ENCODE measurements at places on chromosomes 6 and 20.

GRCh38 chr6:110337486-110337885 lies 20.7 kb downstream of the METTL24 start:
- no peak for DNase-seq

DNA sequence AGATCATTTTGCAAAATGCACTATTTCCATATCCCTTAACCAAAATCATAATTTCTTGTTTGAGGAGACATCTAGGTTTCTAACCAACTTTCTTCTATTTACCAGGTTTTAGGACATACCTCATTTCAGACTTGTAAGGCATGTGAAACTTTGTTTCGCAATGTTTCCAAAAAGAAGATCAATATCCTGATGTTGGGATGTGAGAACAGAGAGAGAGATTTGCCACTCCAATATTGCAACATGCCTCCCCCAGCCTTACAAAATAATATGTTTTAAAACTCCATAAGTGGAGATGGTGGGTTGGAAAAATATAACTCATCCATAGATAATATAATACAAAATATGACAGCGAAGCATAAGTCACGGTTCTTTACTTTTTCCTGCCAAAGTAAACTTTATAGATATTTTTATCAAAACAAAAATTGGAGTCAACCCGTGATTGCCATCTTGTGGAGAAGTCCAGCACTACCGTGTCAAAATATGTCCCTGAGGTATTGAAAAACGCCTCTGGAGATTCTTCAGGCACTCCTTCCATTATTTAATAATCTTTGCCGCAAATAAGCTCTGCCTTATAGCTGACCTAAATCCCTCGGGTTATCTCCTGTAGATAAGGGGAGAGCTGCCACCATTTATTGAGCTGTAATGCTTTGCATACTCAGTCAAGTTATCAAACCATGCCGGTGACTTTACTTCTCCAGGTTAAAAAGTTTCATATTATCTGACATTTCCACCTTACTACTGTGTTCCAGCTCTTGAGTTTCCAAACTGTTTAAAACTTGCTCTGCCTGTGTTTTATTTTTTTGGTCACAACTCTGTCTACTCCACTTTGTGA lies 534.2 kb downstream of the HACE1 start:
- DNase-seq: no peak

GRCh38 chr6:170067923-170068360 lies 222.9 kb downstream of the DLL1 start:
- DNase-seq: no peak

DNA sequence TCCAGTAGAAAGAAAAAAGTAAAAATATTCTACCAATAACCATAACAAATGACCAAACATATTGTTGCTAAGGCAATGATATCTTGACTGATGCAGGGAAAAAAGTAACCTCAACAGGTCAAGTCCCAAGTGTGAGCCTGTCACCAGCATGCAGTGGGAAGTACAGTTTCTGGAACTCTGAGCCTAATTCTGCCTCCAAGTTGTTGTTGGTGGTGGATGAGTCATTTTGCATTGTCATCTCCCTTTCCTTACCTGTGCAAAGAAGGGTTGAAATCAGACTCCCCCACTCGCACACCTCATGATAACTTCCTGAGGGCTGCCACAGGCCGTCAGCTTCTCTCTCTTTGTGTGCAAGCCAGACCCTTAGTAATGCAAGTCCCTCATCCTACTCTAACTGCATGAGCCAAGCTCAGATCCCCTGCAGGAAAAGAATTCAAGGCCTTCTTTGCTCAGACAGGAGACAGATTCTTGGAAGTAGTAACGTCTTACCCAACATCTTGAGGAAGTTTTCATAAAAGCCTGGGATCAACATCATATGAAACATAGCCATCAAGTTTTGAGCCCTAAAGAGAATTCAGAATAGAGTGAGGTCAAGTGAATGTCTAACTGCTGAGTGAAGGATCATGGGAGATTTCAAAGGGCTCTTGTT lies 207.6 kb upstream of the FOXA2 start:
- no peak for DNase-seq

DNA sequence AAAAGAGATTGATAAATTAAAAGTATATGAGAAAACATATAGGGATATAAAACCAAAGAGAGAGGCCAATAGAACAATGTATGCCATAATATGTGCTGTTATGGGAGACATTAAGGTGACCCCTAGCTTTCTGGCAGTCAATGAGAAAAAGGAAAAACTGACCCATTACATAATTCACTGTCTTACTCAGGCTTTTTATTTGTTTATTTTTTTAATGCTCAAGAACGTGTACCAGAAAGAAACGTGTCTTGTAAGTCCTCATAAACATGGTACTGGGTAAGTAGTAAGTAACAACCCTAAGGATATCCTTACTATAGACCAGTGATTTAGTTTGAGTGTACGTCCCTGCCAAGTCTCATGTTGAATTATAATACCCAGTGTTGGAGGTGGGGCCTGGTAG lies 160.8 kb upstream of the PHACTR1 start:
- no peak for DNase-seq

DNA sequence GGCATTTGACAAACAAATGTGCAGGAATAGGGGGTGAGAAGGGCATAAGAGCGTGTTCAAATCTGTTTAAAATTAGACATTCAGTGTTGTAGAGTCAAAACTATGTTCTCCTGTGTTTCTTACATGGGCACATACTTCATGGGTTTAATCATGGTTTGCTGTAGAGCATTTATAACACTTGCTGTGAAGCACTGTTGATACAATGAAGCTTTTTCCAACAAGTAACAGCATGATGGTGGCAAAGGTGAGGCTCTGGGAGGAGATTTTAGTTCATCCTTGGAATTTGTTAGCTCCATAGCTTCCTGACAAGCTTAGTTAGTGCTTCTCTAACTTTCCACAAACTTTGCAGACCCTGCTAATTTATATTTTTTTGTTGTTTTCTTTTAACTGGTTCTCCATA lies 900.7 kb downstream of the TFAP2A start:
- no peak for DNase-seq

GRCh38 chr6:163356324-163356723 lies 58.2 kb upstream of the QKI start:
- DNase-seq: no peak

DNA sequence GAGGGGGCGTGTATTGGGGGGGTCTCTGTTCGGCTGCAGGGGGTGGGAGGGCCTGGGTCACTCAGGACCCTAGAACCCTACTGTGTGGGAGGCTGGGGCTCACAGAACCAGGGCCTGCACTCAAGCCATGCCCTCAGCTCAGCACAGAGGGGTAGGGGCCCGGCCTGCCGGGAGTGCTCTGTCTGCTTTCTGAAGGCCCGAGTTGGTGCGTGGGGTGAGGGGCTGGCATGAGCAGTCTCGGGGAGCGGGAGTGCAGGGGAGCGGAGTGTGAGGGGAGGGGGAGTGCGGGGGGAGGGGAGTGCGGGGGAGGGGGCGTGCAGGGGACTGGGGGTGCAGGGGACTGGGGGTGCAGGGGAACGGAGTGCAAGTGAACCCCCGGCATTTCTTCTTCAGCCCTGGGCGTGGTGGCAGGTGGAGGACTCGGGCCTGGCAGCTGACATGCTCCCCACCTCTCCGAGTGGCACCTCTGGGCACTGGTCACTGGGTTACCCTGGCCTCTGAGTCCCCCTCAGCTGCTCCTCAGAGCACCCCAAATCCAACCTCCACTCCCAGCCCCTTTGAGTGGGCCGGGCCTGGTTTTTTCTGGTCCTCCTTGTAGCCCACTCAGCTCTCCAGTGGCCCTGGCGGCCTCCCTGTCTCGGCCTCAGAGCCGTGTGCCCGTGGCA lies 1.0 kb downstream of the COL20A1 start:
- DNase-seq: no peak

GRCh38 chr6:34360556-34360955 lies 31.9 kb downstream of the NUDT3 start:
- DNase-seq: no peak

- DNase-seq: no peak
These were observed 167.4 kb downstream of the ADGRG6 start for GRCh38 chr6:142469220-142469619.

GRCh38 chr6:91407706-91408105 lies 820.8 kb upstream of the MAP3K7 start:
- DNase-seq: no peak

DNA sequence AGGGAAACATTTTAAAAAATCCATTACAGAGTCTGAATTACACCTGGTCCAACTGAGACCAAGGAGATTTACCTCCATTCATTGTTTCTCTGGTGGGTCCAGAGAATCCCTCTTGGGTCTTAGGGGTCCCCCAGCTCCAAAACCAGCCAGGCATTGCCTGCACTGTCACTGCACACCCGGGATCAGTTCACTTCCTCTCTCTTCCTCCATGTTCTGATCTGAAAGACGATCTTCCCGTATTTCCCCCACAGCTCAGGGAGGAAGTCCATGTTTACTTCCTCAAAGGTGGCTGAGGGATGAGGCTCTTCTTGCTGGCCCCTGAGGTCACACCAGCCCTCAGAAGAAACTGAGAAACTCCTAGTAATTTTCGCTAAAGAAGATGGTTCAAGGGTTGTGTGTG lies 159.7 kb downstream of the BMP7 start:
- no peak for DNase-seq

GRCh38 chr6:73108949-73109348 lies 116.3 kb downstream of the KHDC1L start:
- no peak for DNase-seq

DNA sequence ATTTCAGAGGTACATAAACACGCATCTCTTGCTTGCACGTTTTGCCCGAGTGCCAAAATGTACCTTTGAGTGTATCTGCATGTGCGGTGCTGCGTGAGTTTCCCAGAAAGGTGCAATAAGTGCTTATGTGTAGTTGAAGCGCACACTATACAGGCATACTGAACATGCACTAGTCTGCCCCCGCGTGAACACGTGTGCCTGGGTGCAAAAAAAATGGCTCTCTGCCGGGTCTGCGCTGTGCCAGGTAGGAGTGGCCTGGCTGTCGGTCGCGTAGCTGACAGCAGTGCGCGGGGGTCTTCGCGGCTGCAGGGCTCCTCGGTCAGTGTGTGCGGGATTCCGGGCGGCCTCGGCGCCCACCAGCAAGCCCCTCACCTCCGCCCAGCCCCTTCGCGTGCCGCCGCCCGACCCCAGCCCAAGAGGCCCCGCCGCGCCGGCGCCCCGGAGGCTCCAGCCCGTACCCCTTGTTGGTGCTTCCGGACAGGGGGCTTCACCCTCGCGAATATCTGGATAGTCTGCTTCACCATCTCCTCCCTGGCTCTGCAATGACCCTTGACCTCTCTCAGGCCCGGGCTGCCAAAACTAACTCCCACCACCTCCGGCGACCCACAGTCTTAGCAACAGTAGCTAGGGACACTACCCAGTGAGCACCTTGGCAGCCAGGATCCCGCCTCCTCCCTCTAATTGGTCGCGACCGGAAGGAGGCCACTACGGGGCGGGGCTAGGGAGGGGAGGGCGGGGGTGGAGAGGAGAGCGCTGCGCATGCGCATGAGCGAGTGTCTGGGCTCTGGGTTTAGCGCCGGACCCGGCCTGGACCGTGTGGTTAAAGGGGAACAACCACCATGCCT lies at the start of gene KIF6:
Gene KIF6, minus strand, starts transcription at position 622 of the 845 bp plus-strand sequence. Its CDS starts 98 bp downstream, at position 524.
- DNase-seq: peak; percentile 31

DNA sequence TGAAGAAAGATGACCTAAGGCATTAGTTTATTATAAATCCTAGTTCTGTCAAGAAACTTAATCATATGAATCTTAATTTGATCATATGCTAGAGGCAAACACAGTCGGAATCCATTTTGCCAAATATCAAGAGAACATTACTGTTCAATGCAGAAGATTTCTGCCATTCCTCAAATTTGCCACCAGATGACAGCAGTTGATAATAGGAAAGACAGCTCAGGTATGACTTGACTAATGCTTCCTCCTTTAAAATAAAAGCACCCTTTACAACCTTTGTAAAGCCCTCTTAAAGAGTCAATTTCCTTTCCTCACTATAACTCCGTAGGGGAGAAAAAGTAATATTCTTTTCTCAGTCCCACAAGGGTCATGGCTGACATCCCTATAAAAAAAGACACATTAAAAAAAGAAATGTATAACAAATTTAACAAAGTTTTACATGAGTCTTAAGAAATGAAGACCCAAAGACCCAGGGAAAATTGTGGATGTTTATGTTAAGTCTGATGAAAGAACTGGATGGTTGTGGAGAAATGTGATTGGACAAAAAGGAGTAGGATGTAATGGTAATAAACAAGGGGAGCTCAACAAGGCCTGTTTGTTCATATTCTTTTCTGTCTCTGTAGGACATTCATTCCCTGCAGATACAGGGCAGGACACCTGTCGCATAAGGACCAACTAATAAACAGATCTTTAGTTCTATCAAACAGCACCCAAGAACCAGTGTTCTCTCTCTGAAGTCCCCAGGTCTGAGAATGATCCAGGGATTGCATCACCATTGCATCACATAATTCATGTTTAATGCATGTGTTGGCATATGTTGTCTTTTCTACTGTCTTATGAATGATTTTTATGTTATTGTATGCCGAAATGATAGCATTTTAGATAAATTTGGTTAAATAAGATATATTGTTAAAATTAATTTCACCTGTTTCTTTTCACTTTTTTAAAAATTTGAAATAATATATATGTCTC lies 23.0 kb upstream of the IL17A start:
- DNase-seq: no peak

DNA sequence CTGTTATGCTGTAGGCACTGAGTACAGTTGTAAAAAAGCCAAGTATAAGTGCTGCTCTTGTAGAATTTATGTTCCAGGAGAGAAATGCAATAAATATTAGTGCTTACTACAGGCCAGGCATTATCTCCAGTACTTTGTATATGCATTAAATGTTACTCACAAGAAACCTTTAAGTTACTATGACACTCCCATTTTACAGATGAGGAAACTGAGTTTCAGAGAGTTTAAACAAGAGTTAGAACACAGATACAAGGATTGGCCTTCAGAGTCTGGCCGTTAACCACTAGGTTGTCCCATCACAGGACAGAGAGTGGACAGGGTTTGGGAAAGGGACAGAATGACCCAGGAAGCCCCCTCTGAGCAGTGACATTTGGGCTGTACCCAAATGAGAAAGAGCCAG lies 274.4 kb downstream of the ZNF217 start:
- no peak for DNase-seq

DNA sequence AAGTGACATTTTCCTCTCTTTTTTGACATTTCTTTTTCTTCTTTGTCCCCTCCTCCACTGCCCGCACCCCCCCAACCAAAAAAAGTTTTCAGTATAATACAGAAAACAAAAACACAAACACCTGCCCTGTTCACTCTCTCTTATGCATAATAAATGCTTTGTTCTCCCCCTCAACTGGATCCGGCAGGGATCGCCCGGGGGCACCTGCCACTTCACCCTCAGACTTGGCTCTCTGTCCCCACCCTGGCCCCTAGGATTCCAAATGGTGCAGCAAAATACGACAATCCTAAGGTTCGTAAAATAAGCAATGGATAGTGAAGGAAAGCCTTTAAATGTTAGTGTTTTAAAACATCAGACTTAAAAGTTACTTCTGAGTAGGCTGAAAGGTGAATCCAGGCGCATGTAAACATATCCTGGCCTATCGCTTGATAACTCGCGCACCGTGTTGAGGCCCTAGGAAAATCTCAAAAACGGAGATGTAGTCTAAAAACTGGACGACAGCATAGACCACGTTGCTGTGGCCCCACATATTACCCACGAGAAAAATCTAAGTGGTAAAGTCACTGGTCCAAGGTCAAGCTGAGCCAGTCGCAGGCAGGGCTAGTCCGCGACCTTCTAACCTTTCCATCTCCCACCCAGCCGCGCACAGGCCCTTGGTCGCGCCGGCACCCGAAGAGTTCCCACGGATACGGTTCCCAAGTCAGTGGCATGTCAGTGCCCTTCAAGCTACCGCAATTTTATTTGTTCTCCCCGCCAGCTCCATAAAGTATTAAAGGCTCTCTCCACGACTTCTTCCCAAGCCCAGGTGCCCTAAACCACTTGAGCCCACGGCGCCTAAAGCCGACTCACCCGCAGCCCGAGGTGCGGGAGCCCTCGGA lies 130.8 kb downstream of the OGFRL1 start:
- DNase-seq: no peak

GRCh38 chr6:16404456-16404855 lies 166.1 kb downstream of the GMPR start:
- DNase-seq: no peak

GRCh38 chr20:31691646-31692275 lies 30.9 kb downstream of the BCL2L1 start:
- no peak for DNase-seq

All from T-helper 17 cell (primary cell).